Urothelium cell line (cell line): ENCODE measurements at places on chromosomes 4 and X.

DNA sequence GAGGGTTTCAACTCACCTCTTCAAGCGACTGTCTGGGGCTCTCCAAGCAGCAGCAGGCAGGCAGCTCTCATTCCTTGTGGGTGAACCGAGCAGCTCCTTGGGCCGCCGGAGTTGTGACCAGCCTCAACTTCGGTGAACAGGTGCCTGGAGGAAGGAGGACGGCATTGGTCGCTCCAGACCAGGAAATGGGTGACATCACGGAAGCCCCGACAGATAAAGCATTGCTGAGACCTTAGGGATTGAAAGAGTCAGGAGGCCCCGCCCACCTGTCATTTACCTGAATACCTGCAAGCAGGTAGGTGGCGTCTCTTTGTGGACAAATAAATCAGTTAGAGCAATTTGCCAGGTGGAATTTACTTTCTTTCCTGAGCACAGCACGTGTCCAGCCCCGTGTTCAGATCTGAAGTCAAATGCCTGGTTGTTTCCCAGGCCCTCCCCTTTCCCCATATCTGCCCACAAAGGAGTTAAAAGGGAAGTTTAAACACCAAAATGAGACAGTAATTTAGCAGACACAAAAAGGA, at the start of gene LNX1:
LNX1 (minus strand) TSS at position 115 of the 521 bp plus-strand sequence. CDS start 17,484 bp downstream, outside the sequence.
- no peak for DNase-seq

- no peak for DNase-seq
Measured at GRCh38 chrX:67613996-67614395, 70.2 kb downstream of the AR start.

- peak; percentile 24 for DNase-seq
Measured at GRCh38 chrX:30309139-30309571, at the start of gene NR0B1. Gene NR0B1, minus strand, starts transcription at chrX:30309390. Its CDS starts 27 bp downstream, at chrX:30309363.

DNA sequence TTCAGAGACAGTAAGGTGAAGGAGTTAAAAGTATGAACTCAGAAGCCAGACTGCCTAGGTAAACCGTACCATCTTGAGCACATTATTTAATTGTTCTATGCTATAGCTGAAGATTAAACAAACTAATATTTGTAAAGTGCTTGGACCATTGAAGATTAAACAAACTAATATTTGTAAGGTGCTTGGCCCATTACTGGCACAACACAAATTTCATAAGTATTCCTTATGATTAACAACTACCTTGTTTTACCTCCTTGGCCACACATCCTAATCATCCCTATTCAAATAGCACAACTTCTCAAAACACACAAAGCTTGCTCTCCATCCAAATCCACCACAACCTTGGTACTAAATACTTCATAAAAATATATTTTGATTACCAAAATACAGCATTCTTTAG, 137.0 kb downstream of the PPP3CA start:
- DNase-seq: no peak

DNA sequence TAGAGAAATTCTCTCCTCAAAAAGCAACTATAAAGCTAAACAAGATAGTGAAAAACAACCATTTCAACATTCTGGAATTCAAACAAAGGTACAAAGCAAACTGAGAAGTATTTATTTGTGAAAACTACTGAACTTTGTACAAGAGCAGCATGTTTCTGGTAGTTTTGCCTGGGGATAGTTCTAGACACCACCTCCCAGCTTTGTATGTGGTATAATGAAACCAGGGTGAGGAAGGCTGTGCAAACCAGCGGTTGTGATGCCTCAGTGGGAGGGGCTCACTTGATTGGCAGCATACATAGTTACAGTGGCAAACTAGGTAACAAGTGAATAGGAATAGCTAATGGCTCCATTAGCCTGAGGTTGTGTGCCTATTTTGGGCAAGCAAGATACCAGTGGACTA, 18.6 kb upstream of the FRMD7 start:
- no peak for DNase-seq

- no peak for DNase-seq
Measured at GRCh38 chr4:184528051-184528450, 53.7 kb upstream of the IRF2 start.

GRCh38 chr4:122705009-122705408, 27.5 kb upstream of the BBS12 start:
- no peak for DNase-seq

DNA sequence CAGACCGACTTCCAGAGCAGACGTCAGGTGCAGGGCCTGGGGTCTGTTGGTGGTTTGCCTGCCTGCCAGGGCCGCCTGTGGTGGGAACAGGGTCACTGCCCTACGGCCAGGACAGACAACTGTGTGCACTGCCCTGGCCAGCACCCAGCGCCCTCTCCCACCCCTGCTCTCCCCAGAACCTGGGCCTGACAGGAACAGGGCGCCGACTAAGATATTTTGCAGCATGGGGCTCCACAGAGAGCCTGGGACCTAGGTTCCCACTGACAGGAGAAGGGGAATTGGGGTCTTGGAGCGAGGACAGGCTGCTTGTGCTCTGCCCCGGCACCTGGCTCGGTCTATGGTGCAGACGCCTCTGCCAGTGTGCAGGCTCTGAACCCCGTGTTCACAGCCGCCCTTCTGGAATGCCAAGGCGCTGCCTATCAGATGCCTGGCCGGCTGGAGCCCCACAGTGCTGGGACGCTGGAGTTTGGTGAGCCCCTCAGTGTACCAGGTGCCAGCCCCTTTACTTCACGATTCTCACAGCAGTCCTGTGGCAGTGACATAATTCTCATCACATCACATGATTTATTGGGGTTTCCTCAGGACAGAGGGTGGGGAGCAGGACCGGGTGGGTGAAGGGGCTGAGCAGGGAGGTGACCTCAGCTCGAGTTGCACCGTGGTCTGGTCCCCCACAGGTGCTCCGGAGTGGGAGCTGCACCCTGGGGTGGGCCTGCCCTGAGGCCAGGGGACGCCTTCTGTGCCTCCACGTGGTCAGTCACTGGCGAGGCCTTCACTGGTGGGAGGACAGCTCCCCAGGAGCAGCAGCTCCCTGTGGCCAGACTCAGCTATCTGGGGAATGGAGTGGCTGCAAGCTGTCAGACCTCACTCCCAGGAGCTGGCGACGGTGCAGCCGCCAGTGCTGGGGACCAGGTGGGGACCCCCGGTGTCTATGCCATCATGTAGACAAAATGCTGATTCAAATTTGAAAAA, 113.8 kb upstream of the LRPAP1 start:
- DNase-seq: no peak

DNA sequence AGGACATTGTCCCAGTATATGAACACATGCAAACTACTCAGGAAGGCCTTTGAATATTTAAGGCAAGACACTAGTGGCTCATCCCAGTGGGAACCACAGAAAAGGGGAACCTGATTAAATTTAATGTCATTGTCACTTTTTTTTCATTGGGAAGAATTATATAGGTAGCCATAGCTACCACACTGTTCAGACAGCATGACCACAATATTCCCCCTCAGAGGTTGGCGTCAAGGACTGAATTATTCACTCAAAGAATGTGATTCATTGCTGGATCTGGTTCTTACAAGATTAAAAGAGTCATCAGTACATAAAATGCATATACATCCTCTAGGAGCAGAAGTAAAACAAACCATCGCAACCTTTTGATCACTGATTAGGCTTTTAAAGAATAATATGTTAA, 92.0 kb upstream of the SMARCAD1 start:
- no peak for DNase-seq

GRCh38 chrX:65407157-65407626, 127.4 kb downstream of the LAS1L start:
- no peak for DNase-seq

- no peak for DNase-seq
Measured at GRCh38 chr4:146446555-146446954, 75.2 kb downstream of the SLC10A7 start.

GRCh38 chr4:74535512-74535911, 90.6 kb downstream of the AREG start:
- no peak for DNase-seq

- no peak for DNase-seq
Measured at GRCh38 chrX:120331116-120331515, 19.9 kb upstream of the TMEM255A start.

- no peak for DNase-seq
Measured at GRCh38 chr4:101649790-101650515, 140.6 kb upstream of the BANK1 start.
